Stimulated activated CD8-positive, alpha-beta memory T cell treated with anti-CD3 and anti-CD28 coated beads, Interleukin-4, amount 100 ng/mL, for 48 hours (primary cell): ENCODE measurements at places on chromosomes 13 and 19.
A peak's percentile ranks its signal among the peaks of the same experiment; 100 is the strongest.

GRCh38 chr19:18173572-18174288 lies at the start of gene IFI30:
IFI30 (plus strand) TSS chr19:18173813; CDS start chr19:18173842, 29 bp downstream.
- peak; percentile 79 for DNase-seq

DNA sequence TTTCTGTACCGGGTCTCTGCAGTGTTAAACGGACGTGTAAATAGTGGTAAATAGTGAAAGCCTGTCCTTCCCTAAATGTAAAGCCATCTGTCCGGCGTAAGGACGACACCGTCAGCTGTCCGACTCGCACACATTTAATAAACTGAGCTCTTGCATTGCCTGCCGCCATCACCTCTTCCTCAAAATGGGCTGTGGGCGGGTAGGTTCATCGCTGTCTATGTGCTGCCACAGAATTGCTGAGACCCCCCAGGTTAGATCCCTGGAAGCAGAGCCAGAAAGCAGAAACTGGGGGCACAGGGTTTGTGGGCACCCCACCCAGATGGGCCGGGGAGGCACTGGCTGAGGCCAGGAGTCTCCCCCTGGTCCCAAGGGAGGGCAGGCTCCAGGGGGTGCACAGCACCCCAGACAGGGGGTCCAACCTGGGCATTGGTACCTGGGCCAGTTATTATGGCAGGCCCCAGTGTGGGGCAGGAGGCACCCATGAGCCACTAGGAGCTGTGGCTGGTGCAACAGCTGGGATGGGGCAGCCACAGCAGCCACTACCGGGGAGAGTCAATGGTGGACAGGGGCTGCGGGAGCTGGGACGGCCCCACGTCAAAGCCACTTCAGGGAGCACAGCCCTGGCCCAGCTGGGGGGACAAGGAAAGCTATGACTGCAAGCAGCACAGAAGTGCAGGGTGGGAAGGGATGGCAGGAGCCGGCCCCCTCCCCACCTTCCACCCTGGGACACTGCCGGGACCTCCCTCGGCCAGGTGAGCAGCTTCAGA lies 5.7 kb downstream of the C19orf25 start:
- no peak for DNase-seq

DNA sequence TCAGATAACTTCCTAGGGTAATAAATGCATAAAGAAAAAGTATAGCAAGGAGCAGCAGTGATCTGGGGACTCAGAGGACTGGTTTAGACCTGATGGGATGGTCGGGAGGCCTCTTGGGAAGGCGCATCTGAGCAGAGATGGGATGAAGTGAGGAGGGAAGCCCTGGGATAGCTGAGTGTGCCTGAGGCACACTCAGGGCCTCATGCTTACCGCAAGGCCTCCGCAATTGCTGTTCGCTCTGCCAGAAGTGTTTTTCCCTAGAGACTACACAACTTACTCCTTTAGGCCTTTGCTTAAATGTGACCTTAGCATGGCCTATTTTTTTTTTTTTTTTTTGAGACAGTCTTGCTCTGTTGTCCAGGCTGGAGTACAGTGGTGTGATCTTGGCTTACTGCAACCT lies 4.1 kb upstream of the DLL3 start:
- no peak for DNase-seq

DNA sequence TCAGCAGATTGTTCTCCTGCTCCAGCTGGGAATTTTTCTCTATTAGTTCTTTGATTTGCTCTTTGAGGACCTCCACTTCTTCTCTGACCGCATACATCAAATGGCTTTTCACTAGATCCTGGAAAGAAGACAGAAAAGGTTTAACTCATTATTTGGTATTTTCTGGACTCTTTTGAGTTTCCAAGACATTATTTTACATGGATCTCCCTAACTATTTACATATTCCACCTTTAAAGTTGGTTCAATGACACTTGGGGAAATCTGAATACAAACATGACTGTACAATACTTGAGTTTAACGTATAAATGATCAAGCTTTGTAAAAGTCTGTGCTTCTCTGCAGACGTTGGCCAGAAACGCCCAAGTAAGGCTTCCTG lies 61.1 kb downstream of the SERP2 start:
- no peak for DNase-seq

DNA sequence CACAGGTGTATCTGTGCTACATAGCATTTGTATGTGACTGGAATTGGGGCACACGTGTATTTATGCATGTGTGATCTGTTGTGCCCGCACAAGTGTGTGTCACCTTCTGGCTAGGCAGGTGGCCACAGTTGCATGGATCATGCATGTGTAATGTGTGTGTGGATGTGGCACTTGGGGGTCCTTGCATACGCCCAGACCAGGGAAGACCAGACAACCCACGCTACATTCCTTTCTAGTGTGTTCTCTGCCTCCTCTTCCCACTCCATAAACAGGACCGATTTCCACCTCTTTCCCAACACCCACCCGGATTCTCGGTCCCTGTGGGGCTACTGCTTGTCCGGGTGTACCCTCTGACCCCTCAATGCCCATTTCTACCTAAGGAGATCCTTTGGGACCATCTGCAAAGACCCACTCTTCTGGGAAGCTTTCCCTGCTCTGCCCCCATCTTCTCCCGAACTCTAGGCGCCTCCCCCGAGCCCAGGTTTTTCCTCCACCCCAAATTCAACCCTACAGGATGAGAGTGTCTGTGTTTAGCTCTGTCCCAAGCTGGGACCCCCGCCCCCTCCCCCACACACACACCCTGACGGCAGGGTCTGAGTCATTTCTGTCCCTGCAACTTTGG lies 12.3 kb downstream of the STAP2 start:
- no peak for DNase-seq

DNA sequence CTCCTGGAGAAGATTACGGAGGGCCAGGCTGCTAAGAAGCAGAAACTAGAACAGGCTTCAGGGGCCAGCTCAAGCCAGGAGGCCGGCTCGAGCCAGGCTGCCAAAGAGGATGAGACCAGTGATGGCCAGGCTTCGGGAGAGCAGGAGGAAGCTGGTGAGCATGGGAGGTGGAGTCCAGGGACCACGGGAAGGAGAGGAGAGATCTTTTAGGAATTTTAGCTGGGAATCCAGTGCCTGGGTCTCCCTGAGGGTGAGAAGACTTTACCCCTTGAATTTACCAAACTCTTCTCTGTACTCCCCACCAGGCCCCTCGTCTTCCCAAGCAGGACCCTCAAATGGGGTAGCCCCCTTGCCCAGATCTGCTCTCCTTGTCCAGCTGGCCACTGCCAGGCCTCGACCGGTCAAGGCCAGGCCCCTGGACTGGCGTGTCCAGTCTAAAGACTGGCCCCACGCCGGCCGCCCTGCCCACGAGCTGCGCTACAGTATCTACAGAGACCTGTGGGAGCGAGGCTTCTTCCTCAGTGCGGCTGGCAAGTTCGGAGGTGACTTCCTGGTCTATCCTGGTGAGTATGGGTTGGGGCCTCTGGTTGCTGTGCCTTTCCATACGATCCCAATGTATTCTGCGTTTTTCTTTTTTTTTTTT lies 824 bp downstream of the TSEN34 start:
- no peak for DNase-seq

- DNase-seq: no peak
These were observed 16.5 kb downstream of the MIER2 start for GRCh38 chr19:328025-328505.

DNA sequence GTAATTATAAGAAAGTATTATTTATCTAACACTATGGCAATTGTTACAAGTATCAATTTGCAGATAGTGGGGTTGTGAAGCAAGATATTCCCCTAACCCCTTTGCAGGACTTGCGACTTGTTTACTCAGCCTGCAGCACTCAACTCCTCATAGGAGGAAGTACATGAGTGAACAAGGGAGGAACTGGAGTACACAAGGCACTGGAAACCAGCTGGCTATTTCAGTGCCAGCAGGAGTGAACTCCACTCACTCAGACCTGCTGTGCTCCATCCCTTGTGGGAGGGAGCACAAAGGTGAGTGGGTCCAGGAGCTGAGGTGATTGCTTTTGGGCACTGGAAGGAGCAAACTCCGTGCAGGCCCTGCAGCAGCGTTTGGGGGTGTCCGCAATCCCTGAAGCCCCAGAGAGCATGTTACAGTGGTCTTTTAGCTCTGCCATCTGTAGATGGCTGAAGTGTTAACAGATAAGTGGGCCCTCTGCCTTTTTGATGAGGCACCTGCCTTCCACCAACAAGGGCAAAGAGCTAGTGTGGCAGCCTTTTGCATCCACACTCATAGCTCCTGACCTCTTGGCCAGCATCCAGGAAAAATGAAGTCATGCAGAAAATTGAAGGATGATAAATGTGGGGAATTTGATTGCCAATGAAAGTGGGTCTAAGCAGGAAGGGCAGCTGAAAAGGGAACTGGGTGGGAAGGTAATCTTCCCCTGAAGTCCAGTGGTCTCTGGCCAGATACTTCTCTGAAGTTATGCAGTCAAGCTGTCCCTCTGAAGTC lies 802.2 kb upstream of the MIR17HG start:
- DNase-seq: no peak

GRCh38 chr13:99367106-99367616 lies 60.0 kb upstream of the GPR183 start:
- peak; percentile 23 for DNase-seq

DNA sequence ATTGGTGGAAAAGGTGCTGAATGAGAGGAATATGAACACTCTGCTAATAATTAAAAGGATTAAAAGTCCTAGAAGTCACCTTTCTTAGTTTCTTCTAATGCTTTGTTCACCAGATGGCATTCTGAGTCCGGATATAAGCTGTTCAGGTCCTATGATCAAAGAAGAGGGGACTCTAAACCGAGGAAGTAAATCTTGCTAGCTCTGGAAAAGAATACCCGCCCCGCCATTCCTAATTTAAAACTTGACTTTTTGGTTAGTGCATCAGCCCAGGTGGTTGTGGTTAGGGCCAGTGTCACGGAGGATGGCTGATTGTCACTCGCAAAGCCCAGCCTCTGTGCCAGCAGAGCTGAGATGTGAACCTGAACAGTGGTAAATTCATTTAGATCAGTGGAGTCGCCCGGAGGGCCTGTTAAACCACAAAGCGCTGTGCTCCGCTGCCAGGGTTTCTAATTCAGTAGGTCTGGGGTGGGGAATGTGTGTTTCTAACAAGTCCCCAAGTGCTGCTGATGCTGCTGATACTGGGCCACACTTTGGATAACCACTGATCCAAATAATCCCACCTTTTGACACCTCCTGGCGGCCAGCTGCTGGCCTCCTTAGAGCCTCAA lies 425.4 kb downstream of the DCT start:
- DNase-seq: no peak

- DNase-seq: peak; percentile 21
These were observed 2.2 kb downstream of the MZF1 start for GRCh38 chr19:58570770-58571574.

DNA sequence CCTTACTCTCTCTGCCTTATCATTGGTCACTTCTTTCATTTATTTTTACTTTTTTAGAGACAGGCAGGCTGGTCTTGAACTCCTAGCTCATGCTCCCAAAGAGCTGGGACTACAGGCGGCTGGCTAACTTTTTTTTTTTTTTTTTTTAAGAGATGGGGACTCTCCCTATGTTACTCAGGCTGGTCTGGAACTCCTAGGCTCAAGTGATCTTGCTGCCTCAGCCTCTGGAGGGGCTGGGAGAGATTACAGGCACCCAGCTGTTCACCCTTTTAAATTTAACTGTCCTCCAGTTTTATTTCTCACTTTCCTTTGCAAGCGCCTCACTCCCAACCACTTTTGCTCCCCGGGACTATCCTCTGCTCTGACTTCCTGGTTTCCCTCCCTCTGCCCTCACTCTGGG lies 5.6 kb upstream of the CLDN10 start:
- no peak for DNase-seq

DNA sequence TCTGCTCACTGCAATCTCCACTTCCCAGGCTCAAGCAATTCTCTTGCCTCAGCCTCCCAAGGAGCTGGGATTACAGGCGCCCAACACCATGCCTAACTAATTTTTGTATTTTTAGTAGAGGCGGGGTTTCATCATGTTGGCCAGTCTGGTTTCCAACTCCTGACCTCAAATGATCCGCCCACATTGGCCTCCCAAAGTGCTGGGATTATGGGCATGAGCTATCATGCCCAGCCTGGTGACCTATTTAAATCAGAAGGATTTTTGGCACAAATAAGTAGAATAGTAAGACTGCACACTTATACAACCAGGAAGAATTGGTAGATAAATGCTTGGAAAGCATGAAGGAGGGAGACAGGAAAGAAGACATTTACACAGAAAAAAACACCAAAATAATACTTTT lies 53.4 kb upstream of the AKAP11 start:
- no peak for DNase-seq

DNA sequence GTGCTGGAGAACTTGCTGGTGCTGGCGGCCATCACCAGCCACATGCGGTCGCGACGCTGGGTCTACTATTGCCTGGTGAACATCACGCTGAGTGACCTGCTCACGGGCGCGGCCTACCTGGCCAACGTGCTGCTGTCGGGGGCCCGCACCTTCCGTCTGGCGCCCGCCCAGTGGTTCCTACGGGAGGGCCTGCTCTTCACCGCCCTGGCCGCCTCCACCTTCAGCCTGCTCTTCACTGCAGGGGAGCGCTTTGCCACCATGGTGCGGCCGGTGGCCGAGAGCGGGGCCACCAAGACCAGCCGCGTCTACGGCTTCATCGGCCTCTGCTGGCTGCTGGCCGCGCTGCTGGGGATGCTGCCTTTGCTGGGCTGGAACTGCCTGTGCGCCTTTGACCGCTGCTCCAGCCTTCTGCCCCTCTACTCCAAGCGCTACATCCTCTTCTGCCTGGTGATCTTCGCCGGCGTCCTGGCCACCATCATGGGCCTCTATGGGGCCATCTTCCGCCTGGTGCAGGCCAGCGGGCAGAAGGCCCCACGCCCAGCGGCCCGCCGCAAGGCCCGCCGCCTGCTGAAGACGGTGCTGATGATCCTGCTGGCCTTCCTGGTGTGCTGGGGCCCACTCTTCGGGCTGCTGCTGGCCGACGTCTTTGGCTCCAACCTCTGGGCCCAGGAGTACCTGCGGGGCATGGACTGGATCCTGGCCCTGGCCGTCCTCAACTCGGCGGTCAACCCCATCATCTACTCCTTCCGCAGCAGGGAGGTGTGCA lies 587 bp downstream of the S1PR4 start:
- DNase-seq: peak; percentile 56

GRCh38 chr13:24663586-24663985 lies 16.6 kb upstream of the ATP12A start:
- no peak for DNase-seq

DNA sequence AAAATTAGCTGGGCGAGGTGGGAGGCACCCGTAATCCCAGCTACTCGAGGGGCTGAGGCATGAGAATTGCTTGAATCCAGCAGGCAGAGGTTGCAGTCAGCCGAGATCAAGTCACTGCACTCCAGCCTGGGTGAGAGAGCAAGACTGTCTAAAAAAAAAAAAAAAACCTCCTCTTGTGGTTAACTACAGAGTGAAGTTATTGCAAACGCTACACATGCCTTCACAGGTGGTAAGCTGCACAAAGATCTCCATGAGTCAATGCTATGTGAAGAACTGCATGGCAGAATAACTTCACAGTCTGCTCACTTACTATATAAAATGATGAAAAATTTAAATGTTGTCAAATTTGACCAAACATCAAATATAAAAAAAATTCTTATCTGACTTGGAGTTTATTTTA lies 436.8 kb downstream of the FGF14 start:
- no peak for DNase-seq

GRCh38 chr19:18980432-18981020 lies 39.5 kb upstream of the HOMER3 start:
- DNase-seq: no peak

GRCh38 chr19:18685597-18686190 lies 2.2 kb downstream of the CRTC1 start:
- no peak for DNase-seq
